CD4-positive, alpha-beta T cell treated with Interleukin-4 for 1 hour (primary cell): ENCODE measurements at places on chromosomes 11 and 22.

DNA sequence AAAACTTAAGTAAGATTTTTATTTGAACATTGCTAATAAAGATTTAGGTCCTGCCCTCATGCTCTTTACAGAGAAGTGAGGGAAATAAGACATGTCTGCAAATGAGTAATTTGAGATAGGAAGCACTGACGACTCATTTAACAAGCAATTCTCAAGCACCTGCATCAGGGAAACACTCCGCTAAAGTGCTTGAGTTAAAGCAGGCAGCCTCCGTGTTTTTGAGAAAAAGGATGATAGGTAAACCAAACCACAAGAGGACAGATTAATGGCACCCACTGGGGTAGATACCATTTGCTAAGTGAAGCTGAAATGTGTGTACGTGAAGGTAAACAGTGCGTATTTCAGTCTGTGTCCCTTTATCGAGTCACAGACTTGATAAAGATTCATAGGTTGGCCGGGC, 184.6 kb upstream of the CARD18 start:
- DNase-seq, result no peak

DNA sequence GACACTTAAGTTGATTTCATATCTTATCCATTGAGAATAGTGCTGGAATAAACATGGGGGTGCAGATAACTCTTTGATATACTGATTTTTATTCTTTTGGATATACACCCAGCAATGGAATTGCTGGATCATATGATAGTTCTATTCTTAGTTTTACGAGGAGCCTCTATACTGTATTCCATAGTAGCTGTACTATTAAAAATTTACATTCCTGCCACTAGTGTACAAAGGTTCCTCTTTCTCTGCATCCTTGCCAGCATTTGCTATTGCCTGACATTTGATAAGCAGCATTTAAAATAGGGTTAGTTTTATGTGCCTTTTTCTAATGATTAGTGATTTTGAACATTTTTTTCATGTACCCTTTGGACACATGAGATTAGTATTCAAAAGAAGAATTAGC, 554.2 kb downstream of the JRKL start:
- DNase-seq, result no peak

- DNase-seq, result no peak
These were observed 510.4 kb downstream of the NELL1 start for GRCh38 chr11:21179770-21180169.

- no peak for DNase-seq
These were observed 25.0 kb upstream of the TMPRSS5 start for GRCh38 chr11:113730887-113731726.

- DNase-seq, result no peak
These were observed 7.6 kb downstream of the SLC39A13 start for GRCh38 chr11:47415949-47416472.
